Uterus (tissue), 4 donors: ENCODE measurements at places on chromosomes 7 and 10. TPM values are rescaled to one million over a fixed set of nuclear protein-coding genes. Genes with fewer than 3 reads are reported as not detected.

- DNase-seq: no peak
These were observed 606.8 kb downstream of the DNAJB6 start for GRCh38 chr7:157943561-157943960.

DNA sequence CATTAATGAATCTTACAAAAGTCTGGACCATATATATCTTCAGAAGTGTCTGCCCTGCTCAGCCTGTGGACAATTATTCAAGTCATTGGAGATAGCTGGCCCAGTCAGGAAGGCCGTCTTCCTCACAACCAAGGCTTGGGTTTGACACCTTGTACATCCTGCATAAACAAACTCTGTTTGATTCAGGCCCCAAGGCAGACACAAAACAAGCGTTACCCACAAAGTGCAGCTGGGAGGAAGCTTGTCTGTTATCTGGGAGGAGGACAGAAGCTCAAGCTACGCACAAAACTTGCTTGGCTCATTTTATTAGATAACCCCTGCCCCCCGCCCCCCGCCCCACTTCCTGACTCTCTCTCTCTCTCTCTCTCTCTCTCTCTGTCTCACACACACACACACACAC, 166.9 kb upstream of the WDR11 start:
- no peak for DNase-seq

- DNase-seq: no peak
These were observed 100.6 kb upstream of the DIP2C start for GRCh38 chr10:789831-790701.

DNA sequence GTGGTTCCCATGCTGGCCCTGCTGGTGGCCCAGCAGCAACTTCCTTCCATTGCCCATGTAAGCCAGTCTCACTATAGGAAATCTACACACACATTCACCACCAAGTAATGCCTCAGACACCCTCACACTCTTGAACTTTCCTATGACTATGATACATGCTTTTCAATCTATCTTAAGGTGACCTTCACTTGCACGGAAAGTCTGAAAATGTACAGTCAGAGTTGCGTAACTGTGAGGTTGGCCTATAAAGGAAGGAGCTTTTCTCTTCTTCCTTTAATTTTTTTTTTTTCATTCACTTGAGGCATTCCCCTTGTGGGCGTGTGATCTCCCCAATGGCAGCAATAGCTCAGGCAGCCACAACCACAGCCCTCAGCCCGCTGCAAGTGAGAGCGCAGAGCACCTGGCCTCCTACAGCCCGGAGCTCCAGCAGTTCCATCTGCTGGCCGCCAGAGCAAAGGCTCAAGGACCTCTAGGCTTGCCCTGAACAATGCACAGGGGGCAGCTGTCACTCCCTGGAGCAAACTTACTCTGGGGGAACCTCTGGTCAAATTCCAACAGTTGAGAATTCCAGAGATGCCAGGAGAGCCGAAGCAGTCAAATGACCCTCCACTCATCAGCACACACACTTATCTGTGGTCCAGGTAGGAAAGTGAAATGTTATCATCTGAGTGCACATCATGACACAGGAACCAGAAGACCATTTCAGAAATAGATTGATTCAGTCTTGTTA, 123.1 kb upstream of the ADO start:
- DNase-seq: no peak

DNA sequence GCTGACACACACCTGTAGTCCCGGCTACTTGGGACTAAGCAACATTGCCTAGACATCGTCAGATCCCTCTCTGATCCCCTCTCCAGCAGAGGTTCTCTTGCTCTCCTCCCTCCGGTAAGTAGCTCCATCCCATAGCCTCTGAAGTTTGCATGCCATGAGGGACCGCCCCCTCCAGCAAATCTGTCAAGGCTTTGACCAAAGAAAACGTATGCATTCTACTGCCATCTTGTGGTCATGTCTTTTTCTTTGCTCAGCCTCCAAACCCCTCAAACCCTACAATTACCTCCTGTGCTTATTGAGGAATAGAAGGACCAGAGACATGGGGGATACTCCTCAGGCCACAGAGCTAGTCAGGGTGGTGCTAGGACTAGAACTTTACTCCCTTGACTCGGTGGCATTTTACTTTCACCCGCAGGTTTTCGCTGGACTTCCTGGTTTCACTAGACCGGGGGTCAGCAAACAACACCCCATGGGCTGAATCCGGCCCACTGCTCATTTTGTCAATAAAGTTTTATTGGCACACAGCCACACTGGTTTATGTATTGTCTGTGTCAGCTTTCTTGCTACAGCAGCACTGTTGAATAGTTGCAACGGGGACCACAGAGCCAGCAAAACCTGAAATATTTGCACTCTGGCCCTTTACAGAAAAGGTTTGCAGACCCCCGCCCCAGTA, 202.6 kb upstream of the FOXK1 start:
- DNase-seq: no peak

GRCh38 chr10:96626795-96627194, 40.0 kb upstream of the TM9SF3 start:
- no peak for DNase-seq

- DNase-seq: no peak
These were observed 55.4 kb downstream of the LANCL2 start for GRCh38 chr7:55420530-55420929.

DNA sequence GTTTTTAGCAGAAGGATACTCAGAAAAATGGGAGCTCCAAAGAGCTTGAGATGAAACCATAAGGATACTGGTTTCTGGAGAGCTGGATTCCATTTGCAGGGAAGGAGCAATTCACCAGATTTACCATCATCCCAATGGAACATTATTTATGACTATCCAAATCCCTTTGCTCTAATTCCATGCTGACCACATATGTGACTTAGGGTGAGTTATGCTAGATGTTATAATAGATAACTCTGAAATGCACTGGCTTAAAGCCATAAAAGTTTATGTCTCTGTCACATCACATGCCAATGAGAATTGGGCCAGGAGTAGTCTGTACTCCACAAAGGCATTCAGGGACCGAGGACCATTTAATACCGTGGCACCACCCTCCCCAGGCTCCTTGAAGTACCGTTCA, 185.2 kb downstream of the SKIDA1 start:
- DNase-seq: no peak

DNA sequence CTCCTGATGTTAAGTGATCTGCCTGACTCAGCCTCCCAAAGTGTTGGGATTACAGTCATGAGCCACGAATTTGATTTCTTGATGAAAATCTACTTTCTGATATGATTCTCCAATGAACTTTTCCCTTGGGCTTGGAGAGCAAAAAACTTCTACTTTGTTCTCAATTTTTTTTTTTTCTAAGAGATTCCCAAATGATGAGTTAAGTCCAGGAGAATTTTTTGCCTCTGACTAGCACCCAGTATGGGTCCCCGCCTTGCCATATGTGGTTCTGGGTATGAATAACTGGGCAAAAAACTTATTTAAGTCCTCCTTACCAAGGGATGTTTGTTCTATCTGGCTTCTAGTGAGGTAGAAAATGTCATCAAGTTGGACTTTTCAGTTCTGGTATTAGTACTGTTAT, 147.9 kb upstream of the LYZL1 start:
- DNase-seq: no peak

- no peak for DNase-seq
These were observed 317.2 kb downstream of the IPMK start for GRCh38 chr10:57950442-57950974.

DNA sequence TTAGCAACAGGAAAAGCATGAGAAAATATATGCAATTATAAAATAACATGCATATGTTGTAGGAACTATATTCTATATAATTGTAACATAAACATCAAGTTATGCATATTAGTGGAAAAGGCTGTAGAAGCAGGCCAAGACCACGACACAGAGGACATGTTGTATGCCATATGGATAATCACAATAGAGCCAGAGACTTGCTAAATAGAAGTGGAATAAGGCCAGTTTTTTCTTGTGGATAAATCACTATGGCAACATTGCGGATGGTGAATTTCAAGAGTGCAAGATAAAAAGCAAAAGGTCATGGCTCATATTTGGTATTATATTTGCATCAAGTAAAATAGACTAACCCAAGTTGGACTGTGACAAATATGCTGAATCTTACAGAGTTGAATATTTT, 93.0 kb downstream of the PCDH15 start:
- DNase-seq: no peak

- DNase-seq: no peak
These were observed 54.3 kb downstream of the CLIP2 start for GRCh38 chr7:74343281-74344131.

DNA sequence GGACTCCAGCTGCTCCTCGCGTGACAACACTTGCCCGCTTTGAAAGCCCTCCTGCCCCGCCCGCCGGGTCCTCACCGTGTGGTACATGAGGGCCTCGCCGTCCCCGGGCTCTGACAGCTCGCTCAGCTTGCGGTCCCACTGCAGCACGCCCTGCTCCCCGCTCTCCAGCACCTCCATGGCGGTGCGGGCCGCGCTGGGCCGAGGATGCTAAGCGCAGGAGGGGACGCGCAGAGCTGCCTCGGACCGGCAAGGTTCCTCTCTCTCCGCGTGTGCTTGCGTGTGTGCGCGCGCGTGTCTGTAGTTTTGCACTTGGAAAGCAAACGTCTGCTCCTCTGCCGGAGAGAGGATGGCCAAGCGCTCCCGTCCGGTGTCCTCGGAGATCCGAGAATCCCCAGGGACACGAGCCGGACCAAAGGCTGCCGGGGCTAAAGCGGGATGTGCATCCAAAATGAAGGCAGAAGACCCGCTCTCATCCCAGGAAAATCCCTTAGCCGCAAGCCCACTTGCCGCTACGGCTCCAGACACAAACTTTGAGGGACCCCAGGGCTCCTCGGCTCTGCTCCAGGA, at the start of gene CREB3L2:
Gene CREB3L2 (minus strand): TSS at position 558 of the 567 bp plus-strand sequence. CDS start 381 bp downstream, at position 177.
- peak; percentile 59 for DNase-seq

GRCh38 chr7:49530481-49530880, 243.0 kb upstream of the VWC2 start:
- DNase-seq: no peak

GRCh38 chr10:69963835-69964710, 88.6 kb upstream of the MACROH2A2 start:
- no peak for DNase-seq

GRCh38 chr10:5971315-5971832, 6.0 kb downstream of the IL15RA start:
- no peak for DNase-seq

DNA sequence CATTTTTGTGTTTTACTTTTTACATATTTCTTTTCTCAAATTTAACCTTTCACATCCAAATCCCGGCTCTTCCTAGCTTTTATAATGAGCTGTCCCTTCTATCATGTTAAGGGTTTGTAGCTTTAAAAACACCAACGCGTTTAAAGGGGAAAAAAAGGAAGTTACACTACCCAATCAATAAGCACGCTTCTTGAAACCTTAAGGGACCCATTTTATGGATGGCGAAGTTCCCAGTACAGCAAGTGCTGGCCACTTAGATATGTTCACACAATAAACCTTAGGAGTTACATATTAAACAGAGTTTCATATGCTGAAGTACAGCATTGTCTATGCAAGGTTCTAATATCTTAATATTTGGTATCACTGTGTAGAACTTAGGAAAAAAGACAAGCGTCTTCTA, 1.8 kb downstream of the GNG11 start:
- DNase-seq: no peak

- DNase-seq: no peak
These were observed 4.8 kb upstream of the BMPER start for GRCh38 chr7:33900501-33900900.

DNA sequence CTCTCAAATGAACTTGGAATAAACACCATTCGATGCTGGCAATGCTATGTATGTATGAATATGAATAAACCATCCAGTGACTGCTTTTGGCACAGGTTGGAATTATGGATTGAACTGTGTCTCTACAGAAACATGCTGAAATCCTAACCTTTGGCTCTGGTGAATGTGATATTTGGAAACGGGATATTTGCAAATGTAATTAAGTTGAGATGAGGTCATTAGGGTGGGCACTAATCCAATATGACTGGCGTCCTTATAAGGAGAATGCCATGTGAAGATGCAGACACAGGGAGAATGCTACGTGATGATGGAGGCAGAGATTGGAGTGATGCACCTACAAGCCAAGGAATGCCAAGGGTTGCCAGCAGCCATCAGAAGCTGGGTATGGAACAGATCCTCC, 3.4 kb upstream of the ACTR3B start:
- DNase-seq: no peak

DNA sequence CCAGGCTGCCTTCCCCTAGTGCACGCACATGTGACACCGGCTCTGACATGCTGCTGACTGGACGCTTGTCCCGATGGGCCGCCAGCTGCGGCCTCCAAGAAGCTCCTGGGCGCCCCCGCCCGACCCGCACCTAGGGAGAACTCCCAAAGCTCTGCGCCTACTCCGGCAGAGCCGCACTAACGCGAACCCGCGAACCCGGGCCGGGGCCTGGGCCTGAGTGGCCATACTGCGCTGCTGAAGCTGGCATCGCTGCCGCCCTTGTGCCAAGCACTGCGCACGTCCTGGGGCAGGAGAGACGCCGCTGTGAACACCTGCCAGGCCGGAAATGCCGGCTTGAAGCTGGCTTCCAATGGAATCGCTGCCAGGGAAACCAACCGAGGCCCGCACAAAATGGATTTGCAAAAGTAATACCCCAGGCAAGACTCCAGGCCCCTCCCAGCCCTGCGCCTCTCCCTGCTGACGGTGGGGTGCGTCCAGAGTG, 85.1 kb downstream of the WASHC2A start:
- DNase-seq: no peak

DNA sequence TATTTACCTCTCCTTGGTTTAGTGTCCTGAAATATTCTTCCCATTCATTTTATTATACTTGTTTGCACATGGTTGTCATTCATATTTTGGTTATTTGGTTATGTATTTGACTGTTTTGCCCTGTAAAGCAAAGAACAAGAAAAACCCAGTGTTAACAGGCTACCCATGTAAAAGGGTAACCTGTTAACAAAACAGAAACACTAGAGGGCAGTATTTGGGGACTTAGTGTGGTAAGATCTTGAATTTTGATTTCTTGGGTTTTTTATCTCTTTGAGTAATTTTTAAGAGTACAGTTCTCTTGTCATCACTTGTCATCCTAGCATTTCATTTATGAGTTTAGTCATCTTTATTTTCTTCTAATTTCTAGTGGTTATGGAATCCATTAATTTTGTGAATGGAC, 51.3 kb downstream of the POLL start:
- DNase-seq: no peak

DNA sequence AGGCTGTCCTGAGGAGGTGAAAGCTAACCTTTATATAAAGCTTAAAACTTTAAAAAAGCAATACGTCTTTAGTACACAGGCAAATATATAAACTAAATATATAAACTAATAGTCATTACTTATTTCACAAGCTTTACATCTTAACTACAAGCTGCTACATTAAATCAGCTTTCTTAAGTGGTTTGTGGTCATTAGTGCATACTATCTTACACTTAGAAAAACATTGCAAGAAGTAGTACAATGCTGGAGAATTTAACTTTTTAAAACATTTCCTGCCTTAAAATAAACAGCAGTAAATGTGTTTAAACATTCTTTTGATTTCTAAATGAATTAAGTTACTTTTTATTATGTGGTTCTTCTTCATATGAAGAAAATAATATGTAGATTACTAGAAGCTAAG, 36.3 kb downstream of the MET start:
- DNase-seq: no peak

TMEM130 gene
- not detected for total RNA-seq

LIPF gene
- total RNA-seq: not detected

CCDC172 gene
- total RNA-seq: not detected

SPDYE2 gene
- not detected for total RNA-seq

RBP3 gene
- not detected for total RNA-seq

CPN1 gene
- total RNA-seq: not detected

SCIN gene
- total RNA-seq: 1.6 TPM

DKK1 gene
- 0.37 TPM for total RNA-seq

AKR1C8 gene
- not detected for total RNA-seq

CYP3A7 gene
- 0.91 TPM for total RNA-seq

DMBT1 gene
- 0.15 TPM for total RNA-seq

GIMAP7 gene
- total RNA-seq: 26.8 TPM

PRF1 gene
- not detected for total RNA-seq

ADAM8 gene
- total RNA-seq: 5.1 TPM
